ENCODE measurements at places on chromosomes 5 and 9.

DNA sequence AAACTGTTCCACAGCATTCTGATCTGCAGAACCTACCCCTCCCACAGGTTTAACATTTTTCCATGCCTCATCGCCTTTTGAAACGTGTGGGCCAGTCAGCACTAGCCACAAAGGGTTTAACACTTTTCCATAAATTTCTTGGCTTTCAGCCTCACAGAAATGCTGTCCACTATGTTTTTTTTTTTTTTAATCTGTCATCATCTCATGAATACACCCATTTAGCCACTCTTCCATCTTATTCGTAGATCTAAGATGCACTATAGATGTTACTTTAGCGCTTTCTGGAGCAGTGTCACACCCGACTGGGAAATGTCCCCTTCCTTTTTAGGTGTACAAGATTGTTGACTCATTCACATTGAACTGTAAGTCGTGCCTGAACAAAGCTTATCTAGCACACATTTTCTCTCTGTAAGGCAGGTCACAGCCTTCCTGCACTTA lies 62.3 kb downstream of the GCNT1 start:
- DNase-seq: no peak

DNA sequence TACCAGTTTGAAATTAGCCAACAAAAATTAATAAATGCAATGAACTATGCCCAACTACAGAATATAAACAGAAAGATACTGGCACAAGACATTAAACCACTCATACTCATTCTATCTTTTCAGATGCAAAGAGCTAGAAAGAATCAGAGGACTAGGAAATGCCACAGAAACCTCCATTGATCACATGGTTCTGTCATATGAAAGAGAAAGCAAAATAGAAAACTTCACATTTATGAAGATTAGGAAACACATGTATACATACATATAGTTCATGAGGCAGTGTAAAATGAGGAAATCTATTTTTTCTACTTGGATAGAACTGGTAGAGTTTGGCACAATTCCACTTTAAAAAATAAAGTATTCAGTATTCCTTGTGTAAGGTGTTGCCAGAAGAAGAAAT lies 275.1 kb upstream of the PTGER4 start:
- no peak for DNase-seq

DNA sequence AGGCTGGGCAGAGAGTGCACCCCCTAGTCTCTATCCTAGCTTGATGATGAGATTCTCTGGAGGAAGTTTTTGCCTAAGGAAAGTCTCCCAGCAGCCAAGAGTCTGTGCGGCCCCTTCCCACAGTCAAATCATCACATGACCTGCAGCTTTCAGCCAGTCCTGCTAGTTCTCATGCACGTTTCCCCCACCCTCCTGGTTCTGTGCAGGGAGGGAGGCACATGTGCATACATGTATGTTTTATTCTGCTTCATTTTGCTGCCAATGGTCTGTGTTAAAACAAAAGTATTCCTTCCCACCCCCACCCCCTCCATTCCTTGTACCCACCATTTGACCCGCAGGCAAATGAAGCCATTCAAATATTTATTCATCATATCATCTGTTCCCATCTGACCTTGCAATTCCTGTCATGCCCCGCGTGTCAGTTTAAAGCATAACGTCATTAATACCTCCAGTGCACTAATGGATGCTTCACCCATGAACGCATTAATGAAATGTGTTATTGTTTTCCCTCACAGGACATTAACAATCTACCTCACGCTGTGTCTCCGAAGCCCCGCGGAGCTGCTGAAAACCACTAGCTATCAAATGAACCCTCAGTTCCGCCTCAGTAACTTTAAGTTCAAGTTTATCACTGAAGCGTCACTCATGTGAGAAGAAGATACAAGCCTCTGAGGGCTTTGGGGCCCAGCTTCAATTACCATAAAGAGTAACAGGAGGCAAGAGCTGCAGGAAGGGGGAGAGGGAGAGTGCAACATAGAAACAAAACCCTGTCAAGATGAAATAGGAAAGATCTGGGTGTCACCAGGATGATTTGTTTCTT lies 139.6 kb downstream of the RASEF start:
- no peak for DNase-seq

DNA sequence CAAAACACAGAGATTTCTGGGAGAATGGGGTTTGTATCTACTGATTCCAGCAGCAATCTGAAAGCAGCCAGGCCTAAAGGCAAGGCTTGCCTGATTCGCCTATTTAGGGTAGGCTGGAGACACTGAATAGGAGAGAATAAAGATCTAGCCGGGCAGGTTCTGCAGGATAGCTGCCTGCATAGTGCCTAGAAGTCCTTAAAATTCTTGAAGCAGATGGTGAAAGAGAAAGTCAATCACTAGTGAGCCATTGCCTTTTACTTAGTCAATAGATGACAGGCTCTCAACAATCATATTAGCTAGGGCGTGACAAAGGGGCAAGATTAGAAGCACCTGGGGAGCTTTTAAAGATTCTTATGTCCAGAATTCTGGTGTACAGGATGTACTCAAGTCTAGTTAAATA lies 522.7 kb downstream of the HTR1A start:
- DNase-seq: no peak

- no peak for DNase-seq
These were observed 9.9 kb upstream of the PHYHD1 start for GRCh38 chr9:128910906-128911305.

GRCh38 chr5:160523502-160524163 lies 102.0 kb downstream of the PTTG1 start:
- no peak for DNase-seq

- no peak for DNase-seq
These were observed 38.9 kb upstream of the STXBP1 start for GRCh38 chr9:127572961-127573721.

DNA sequence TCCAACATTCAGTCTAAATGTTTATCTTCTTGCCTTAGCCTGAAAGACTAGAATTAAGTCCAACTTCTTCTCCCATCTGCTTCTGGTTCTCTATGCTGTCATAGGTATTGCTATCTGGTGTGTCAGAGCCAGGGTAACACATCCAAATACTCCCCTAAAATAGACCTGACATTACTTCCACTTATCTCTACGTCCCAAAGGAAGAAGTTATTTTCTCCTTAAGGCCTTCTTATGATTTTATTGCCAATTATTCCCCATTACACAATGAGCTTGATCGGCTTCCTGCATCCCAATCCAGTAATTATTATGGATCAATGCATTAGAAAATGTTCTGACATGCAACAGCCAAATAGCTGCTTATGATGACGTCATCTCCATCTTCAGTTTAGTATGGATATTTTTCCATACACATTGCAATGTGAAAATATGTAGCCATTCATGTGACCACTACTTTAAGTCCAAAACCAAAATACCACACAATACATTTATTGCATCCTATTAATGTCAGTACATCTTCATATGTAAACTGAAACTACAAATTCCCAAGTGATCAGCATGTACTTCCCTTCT lies 555.5 kb downstream of the MAT2B start:
- no peak for DNase-seq

DNA sequence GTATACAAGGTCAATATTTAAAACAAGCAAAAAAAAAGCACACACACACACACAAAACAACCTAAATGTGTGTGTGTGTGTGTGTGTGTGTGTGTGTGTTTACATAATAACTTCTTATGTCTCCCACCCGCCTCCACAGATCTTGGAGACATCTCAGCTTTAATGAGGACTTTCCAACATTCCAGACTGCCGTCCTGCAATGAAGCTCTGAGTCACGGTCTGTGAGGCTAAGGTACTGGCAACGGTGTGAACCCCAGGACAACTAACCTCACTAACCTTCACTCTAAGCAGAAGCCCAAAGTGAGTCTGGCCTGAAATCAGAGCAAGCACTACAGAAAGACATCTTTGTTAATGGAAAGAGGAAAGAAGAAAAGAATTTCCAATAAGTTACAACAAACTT lies 22.3 kb downstream of the ZNF474 start:
- DNase-seq: no peak

DNA sequence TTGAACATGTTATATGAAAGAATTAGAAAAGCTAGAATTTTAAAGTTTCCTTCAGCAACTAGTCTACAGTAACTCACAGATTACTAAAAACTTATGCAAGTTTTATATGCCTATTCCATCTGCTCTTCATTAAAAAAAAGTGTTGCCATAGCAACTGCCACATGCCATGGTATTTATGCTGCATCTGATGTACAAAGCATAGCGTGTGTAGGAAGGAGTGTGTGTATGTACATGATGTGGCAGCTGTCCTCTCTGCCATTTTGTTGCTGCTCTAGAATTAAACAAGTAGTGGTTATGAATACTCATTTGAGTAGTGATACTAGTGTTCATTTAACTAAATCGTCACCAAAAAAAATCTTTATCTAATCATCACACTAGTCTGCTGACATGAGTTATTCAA lies 593.5 kb downstream of the CETN3 start:
- DNase-seq: no peak

Data from cortex of kidney (tissue), 1 donor.